ENCODE measurements at places on chromosomes 7 and 10.

DNA sequence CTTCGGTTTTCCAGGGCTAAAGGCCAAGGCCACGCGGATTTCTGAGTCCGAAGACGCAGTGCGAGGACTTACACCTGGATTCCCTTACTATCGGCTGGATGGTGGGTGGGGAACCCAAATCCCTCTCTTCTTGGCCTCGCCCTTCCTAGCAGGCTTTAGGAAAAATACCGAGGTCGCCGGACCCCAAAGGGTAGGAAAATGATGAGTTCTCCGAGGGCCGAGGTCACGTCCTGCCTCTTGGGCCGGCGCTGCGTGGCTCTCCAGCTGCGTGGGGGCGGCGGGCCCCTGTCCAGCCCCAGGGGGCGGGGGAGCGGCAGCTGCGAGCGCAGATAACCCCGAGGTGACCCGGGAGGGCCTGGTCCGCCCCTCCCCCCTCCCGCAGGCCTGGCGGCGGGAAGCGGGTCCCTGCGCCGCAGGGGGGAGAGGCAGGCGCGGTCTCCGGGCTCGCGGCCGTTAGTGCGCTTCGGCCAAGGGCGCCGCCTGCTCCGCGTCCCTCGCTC is 805 bp upstream of the HMX3 start:
- no peak for DNase-seq

DNA sequence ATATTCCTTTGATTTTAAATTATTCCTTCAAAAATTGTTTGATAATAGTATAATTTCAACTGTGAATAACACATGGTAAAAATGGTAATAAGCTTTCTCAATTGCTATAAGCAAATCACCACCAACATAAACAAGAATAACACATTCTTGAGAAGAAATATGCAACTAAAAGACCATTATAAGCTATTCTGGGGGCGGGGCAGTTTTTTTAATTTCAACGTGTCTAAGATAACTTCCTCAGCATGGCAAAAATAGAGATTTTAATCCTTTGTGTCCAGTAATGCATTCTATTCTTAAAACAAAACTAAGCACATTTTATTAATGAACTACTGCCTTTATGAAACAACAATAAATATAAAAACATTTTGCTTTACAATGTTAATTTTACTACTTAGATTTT is 1.5 kb downstream of the DNAJC12 start:
- no peak for DNase-seq

- DNase-seq, result no peak
Observed at GRCh38 chr10:59064759-59065539, 111.5 kb upstream of the PHYHIPL start.

DNA sequence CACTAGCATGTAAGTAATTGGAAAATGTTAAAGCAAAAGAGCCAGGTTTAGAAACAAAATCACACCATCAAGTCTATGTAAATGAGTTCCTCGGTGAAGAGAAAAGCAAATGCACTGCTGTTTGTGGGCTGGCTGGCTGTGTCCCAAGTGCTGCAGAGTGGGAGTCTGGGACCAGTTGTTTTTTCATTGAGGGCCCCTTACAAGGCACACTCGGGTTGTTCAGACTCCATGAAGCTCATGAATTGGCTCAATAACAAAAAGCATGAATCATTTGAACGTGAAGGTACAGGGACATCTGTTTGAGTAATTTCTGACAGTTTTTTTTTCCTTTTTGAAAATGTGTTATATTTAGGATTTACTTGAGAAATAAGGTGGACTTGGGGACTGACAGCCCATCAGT is 28.0 kb downstream of the GRK5 start:
- DNase-seq, result no peak

- DNase-seq, result no peak
Observed at GRCh38 chr7:32515890-32516550, 20.7 kb downstream of the AVL9 start.

DNA sequence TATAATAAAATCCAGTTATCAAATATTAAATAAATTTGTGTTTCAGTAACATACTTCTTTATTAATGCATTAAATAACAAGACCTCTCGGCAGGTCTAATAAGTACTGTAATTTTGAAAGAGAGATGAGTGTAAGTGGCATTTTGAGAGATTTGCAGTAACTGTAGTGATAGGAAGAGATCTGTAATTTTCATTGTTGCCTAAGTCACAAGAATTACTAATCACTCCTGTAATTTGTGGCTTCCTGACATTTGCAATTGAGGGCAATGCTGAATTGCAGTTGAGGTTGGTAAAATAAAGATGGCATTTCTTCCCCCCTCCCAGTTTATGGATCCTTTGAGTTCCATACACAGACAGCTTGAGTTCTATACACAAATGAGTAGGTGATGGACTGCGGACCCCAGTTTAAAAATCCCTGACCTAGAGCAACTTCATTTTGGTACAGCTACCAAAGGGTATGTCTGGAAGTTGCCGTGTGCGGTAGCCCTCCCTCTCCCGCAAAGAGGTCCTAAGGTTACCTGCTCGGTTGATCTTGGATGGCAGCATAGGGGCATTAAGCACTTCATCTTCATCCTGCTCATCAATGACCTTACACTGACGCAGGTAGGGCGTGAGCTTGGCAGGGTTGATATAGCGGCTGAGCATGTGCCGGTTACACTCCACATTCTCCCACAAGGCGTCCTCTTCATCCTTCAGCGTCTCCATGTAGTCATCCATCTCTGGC is 96.4 kb downstream of the CARD11 start:
- peak; percentile 11 for DNase-seq

GRCh38 chr7:50488379-50488778 is 38.2 kb upstream of the FIGNL1 start:
- no peak for DNase-seq

- DNase-seq, result no peak
Observed at GRCh38 chr7:7820939-7821338, 102.5 kb upstream of the RPA3 start.
